RWPE1 (cell line): ENCODE measurements at places on chromosomes 2 and 18.

DNA sequence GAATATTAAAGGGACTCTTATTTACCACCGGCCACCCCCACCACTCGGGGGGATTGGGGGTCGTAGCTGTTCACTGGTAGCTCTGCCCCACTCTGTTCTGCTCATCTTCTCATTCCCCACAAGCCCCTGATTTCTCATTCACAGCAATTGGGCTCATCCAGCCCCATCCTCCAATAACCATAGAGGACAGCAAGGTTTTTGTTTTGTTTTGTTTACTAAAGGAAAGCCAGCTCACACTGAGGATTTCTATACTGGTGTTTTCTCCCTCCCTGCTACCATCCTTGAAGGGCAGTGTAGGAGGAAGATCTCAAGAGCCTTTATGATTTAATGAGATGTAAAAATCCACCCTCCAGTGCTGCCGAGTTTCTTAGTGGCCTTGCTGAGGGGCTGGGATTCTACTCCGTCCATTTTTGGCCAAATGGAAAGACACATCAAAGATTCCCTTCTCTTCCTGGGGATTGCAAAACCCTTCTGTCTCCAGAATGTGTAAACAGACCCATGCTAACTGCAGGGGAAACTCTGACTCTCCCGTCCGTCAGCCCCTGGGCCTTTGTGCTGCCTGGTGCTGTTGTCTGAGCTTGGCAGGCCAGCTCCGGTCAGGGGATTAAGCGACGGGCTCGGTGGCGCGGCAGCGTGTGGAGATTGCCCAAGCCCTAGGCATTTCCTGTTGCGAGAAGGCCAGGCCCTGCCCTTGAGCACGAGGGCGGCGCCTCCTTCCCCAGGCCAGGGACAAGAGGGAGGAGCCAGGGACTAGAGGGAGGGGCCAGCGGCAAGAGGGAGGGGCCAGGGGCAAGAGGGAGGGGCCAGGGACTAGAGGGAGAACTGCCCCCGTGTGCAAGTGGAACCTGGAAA is 165.0 kb downstream of the ANTXR1 start:
- peak; percentile 86 for DNase-seq

GRCh38 chr18:70870292-70870691 is 581.4 kb downstream of the SOCS6 start:
- no peak for DNase-seq

DNA sequence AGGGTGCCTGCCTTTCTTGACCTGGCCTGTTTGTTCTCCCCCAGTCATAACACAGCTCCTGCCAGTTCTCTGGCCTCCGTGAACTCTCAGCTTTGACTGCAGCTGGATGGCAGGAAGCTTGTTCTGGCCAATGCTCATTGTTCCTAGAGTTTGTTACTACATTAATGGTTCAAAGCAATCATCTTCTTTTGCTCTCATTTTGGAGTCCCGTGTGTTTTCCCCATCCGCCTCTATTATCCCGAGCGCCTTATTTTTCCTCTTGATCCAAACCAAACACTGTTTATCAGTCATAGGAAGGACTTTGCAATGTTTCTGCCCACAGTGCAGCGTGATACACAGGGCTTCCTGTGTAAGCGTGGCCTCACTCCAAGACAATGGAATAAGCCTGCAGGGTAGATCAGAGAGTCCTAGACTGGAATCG is 184.3 kb upstream of the APCDD1 start:
- no peak for DNase-seq

DNA sequence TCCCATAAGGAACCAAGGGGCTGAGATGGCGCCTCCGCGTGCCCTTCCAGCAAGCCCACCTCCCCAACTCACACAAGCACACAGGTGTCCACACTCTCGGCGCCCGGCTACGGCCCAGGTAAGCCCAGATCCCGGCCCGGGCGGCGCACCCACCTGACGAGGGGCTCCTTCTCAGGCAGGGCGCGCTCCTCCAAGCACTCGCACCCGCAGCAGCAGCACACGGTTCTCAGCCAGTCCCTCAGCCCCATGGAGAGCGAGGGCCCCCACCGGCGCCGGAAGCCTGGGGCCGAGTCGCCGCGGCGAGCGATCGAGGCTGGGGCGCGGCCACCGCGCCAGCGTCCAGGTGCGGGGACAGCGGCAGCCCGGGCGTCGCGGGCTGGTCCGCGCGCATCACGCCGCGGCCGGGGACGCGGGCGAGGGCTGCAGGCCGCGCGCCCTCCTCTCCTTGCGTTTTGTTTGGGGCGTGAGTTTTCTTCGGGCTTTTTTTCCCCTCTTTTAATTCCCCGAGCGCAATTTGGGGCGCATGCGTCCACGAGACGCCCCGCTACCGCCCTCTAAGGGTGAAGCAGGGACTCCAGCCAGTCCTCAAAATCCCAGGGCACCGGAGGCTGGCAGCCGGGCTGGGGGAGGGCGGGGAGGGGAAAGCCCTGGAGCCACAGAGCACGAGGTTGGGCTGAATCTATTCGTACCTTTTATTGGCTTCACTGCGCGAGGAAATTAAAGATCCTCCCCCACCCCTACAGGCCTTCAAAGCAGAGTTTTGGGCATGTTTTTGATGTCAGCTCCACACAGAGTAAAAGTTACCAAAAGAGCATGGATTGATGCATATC is at the start of gene MREG:
Gene MREG, minus strand, starts transcription at position 472 of the 830 bp plus-strand sequence. Its CDS starts 224 bp downstream, at position 248.
- DNase-seq, result peak; percentile 93

- no peak for DNase-seq
Observed at GRCh38 chr2:195677884-195678283, 20.9 kb downstream of the SLC39A10 start.

GRCh38 chr2:39531220-39531777 is 94.2 kb upstream of the MAP4K3 start:
- DNase-seq, result no peak

DNA sequence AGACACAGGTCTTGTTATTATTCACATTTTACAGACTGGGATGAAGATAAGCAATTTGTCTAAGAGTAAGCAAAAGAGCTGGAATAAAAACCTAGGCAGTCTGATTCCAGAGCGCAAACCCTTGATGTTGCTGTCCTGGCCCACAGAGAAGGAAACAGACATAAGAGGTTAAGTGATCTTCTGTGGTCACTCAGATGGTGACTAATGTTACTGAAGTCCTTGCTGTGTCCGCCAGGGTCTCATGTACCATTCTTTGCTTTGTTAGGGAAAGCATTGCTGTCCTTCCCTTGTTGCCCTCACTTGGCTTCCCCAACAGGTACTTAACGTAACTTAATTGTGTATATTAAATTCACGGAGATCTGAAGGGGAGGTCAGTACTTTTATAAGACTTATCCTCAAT is 14.9 kb upstream of the FAP start:
- no peak for DNase-seq

GRCh38 chr18:78875778-78876650 is 103.6 kb upstream of the SALL3 start:
- no peak for DNase-seq

DNA sequence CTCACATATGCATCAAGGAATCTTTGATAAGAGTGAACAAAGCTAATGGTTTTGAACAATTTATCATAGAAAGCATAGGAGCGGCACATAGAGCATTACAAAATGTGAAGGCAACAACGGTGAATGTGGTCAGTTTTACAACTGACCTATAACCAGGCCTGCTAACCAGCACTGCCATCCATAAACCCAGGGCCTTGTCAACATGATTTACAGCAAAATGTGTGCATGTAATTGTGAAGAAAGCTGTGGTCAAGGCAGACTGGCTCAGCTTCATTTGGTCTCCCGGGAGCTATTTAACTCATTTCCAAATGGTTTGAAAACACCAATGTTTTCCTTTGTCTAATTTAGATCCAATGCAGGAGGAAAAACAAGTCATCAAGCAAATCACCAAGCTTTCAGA is 119.8 kb downstream of the DHRS9 start:
- DNase-seq, result no peak

DNA sequence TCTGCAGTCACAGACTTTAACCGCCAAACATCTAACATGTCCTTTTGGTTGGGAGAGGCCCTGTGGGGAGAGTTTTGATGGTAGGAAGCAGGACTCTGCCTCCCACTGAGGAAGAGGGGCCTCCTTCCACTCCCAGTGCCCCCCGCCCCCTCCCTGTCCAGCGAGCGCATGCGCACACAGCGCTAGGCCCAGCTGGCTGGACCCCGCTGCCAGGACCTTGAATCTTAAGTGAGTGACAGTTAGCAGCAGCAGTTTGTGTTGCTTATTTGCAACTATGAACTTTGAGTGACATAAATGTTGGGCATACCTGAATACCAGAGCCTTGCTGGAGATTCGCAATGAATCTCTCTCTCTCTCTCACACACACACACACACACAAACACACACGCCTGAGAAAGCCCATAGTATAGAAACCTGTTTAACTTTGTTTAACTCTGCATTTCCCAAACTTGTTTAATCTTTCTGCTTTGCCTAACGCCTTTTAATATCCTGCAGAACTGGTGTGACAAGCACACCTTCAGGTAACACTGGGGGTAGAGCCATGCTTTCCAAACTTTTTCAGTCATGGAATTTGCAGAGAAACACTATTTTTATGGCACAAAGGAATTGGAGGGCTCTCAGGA is 134.6 kb upstream of the SMAD2 start:
- no peak for DNase-seq

DNA sequence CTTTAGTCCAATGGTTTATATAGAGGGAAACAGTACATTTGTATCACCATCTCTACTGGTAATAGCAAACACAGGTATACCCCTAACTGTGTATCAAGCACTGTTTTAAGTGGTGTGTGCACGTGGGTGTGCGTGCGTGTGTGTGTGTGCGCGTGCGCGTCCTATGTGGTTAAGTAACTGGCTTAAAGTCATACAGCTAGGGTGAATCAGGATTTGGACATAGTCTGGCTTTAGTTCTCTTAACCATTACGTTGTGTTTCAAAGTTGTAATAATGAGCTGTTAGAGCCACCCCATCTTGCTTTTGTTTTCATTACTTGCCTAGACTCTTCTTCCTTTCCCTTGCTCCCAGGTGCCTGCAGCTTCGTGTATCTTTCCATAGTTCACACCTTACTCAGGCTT is 2.1 kb downstream of the HADHB start:
- DNase-seq, result peak; percentile 9

GRCh38 chr2:183495589-183496267 is 371.5 kb downstream of the NUP35 start:
- no peak for DNase-seq

GRCh38 chr2:227824711-227825110 is 11.1 kb downstream of the CCL20 start:
- DNase-seq, result no peak

DNA sequence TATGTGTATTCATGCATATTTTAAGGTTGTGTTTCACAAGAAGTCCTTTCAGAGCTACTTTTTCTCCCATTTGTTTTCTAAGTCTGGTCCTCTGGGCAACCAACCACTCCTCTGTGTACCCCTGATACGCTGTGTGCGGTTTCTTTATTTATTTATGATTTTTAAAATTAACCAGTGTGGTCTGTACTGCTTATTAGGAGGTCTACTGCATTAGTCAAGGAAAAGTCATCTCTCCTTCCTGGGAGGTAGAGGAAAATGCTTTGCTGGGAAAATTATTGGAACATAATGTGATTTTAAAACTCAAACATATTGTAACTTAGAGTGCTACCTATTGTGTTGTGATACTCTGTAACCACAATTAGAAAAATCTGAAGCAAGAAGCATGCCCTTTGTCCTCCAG is 1404.3 kb downstream of the SUCLG1 start:
- no peak for DNase-seq

DNA sequence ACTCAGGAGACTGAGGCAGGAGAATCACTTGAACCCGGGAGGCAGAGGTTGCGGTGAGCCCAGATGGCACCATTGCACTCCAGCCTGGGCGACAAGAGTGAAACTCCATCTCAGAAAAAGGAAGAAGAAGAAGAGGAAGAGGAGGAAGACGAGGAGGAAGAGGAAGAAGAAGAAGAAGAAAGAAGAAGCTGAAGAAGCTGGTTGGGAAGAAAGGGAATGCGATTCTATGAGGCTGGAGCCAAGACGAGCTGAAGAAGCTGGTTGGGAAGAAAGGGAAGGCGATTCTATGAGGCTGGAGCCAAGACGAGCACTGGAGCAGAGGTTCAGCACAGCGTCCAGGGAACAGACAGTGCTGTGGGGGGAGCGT is 30.3 kb upstream of the TAF1B start:
- DNase-seq, result no peak

GRCh38 chr2:220915092-220915623 is 656.9 kb downstream of the EPHA4 start:
- no peak for DNase-seq

DNA sequence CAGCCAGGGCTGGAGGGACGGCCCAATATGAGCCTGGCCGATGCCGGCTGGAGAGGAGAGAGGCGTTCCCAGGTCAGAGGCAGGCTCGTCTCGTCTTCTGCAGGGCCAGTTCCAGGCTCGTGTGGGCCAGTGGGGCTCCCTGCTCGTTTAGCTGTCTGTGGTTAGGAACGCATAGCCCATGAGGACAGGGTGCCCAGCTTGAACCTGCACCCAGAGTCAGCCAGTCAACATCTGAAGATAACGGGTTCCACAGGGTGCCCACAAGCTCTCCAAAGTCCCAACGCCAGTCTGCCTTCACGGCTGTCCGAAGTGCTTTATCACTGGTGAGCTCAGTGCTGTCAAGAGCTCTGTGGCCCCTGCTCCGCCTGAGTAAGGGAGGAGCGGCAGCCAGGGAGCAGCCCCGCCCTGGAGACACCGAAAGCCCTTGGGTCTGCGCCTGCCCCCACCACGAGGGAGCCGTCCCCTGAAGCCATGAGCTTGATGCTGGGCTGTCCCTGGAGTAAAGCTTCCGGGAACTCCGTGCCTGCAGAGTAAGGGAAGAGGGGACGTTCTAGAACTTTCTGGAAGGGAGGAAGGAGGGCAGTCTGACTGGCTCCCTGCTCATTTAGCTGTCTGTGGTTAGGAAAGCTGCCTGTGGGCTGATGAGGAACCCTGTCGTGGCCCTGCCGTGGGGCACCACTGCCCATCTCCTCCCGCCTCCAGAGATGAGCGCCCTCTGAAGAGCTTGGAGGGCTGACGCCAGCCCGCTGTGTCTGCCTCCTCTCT is 2.7 kb upstream of the HSBP1L1 start:
- no peak for DNase-seq

- no peak for DNase-seq
Observed at GRCh38 chr18:72342933-72343332, 201.2 kb downstream of the CBLN2 start.

DNA sequence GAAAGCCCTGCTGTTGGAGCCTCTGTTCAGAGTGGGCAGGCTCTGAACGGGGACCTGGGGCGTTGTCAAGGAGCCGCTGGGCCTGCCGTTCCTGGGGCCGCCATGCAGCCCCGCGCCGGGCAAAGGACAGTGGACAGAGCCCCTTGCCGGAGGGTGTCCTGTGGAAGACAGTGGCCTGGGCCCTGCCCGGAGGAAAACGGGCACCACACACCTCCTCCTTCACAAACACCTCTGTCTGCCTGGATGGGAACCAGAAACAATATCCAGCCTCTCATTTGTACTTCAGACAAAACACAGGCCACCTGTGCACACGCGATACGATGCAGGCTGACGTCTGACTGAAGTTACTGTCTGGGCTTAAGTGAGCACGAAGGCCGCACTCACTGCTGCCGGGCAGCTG is 233.7 kb downstream of the TWIST2 start:
- DNase-seq, result no peak
